ENCODE measurements at places on chromosomes 16 and 17.
A peak's percentile ranks its signal among the peaks of the same experiment; 100 is the strongest.

- no peak for DNase-seq
These were observed 438 bp upstream of the KCNJ12 start for GRCh38 chr17:21375757-21376080.

DNA sequence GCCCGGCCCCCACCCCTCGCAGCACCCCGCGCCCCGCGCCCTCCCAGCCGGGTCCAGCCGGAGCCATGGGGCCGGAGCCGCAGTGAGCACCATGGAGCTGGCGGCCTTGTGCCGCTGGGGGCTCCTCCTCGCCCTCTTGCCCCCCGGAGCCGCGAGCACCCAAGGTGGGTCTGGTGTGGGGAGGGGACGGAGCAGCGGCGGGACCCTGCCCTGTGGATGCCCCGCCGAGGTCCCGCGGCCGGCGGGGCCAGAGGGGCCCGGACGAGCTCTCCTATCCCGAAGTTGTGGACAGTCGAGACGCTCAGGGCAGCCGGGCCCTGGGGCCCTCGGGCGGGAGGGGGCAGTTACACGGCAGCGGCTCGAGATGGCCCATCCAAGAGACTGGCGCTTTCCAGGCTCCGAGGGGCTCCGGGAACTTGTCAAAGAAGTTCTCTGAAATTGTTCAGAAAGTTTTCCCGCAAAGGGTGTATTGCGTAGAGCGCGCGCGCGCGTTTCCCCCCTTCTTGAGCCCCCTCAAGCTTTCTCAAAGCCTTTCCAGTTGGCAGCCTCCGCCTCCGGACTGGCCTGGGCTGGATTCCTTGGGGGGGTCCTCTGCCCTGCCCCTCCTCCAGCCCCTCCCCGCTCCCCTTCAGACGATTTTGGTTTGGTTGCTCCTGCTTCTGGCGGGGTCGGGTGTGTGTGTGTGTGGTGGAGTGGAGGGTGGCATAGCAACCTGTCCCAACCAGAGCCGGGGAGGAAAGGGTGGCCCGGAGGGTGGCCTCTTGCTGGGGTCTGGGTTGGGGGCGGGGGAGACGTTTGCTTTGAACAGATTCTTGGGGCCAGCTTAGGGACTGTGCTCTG, 504 bp downstream of the ERBB2 start:
- no peak for DNase-seq

DNA sequence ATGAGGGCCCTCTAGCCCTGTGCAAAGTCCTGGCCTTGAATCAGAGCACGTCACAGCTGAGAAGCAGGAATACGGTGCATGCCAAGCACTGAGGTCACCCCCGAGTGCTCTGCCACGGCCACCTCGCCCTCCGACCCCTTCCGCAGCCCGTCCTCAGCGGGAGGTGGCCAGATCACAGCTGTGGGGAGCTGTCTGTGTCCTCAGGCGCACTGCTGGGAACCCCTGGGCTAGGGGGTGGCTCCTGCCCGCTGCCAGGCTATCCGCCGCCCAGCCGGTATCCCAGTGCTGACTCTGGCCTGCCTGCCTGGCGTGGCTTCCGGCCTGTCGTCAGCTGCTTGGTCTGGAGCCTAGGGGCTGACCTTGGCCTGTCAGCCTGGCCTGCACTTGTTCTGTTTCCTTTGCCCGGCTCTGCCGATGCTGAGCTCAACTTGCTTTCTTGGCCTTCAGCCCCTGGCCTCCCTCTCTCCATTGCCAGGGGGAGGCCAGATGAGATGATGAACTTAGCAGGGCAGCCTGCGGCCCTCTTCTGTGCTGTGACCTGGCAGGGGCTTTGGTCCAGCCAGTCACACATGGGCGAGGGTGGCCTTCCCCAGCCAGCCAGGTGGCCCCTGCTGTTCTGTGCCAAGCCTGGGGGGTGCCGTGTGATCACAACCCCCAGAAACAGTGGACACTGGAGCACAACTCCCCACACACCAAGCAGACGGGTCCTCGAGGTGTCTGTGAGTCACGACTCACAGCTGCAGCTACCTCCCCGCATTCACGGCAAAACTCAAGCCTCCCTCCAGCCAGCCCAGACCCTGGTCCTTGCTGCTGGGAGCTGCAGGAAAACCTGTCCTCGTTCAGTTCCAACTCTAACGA, 77.3 kb downstream of the ZDHHC7 start:
- peak; percentile 57 for DNase-seq

- DNase-seq = peak; percentile 48
These were observed 722 bp upstream of the TIMP2 start for GRCh38 chr17:78925662-78926555.

GRCh38 chr17:72527789-72528188, 407.0 kb downstream of the SOX9 start:
- DNase-seq = no peak

GRCh38 chr16:87560428-87561199, 41.7 kb upstream of the JPH3 start:
- DNase-seq = no peak

GRCh38 chr16:58685084-58685449, 497 bp upstream of the SLC38A7 start:
- DNase-seq = no peak

- no peak for DNase-seq
These were observed 1.0 kb upstream of the MSI2 start for GRCh38 chr17:57255182-57255775.

DNA sequence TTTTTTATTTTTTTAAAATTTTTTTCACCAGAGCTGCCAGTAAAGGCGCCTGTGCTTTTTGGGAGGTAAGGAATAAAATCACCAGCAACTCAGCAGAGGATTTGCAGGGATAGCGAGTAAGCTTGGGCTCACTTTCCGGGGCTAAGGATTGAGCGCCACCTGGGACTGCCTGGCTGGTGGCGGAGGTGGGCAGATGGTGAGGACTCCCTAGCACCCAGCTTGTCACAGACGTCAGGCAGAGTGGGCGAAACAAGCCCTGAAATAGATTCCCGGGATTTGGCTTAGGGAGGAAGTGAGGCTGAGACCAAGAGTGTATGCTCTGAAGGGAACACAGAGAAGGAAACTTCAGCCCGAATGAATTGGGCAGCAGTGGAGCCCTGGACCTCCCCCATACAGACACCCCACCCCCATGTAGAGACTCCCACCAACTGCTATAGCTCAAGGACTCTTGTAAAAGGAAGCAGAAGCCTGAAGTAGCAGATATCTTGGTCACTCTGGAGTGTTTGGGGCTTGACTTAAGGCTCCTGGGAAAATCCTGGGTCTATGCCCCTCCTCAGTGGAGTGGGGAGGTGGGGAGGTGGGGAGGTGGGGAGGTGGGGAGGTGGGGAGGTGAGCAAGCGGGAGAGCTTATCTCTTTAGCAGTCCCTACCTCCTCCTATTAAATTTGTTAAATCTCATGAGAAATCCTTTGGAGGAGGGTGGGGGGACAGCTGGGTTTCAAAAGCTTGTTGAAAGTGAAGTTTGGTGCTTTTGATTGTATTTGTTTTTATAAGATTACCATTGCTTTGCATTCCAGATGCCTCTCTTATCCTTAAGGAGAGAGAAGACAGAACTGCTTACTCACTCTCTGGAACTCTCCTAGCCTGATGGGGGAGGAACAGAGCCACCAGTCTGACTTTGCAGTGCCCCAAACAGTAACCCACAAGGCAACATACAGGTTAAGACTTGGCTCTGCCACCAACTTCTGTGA, 8.2 kb downstream of the ARL4D start:
- DNase-seq = peak; percentile 74

- DNase-seq = no peak
These were observed 4.9 kb upstream of the HIGD1B start for GRCh38 chr17:44842748-44843147.

GRCh38 chr17:62696256-62696655, 68.8 kb downstream of the MRC2 start:
- DNase-seq = no peak

DNA sequence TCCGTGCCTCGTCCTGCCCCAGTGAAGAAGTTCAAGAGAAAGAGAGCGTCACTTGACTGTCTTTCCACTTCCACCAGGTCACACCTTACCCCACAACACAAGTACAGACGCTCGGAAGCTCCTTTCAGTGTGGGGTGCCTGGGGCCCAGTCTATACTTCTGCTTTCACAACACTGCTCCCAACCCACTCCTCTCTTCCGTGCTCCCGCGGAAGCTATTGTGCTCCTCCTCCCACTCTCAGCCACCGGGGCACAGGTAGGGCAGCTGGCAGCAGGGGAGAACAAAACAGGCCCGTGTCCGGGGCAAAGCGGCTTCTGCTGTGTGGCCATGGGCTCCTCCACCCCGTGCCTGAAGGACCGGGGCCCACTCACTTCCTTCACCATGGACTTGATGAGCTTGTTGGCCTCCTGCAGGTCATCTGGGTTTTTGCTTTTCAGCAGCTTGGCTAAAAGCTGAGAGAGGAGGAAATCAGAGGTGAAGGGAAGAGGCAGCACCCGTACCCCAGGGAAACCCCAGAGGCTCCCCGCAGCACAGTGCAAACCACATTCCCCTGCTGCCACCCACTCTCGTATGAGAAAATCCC, 18.9 kb downstream of the GGA3 start:
- DNase-seq = no peak

GRCh38 chr17:42548070-42548837, 4.5 kb upstream of the HSD17B1 start:
- no peak for DNase-seq

GRCh38 chr17:78143214-78144146, 2.7 kb upstream of the C17orf99 start:
- DNase-seq = no peak

DNA sequence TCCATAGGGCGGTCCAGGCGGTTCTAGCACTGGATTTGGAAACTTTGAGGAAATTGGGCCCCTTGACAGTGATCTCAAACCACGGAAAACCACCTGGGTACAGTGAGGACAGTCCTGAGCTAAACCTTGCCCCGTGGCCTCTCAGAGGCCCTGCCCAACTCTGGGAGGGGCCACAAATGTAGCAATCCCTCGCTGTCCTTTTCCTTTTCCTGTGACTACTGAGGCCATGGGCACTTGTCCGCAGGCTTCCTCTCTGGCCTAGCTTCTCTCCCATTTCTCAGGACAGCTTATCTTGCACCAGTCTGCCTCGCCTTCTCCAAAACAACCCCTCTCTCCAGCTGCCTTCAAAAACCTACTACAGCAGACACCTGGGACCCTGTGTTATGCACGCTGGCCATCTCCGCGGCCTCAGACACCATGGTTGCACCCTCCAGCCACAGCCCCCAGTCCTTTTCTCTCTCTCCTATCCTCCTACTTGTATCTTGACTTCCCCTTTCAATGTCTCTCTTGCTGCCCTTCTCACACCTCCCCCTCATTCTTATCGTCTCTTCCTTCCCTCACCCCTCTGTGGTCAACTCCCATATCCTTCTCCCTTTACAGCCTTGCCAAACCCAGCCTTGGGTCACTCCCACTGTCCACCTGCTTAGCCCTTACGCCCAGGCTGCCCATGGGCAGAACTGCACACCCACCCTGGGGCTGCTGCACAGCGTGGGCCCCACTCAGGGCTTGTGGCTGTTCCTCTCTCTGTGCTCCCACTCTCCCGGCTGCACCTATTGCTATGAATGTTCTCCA, 7.6 kb downstream of the SCPEP1 start:
- peak; percentile 73 for DNase-seq

GRCh38 chr17:48036693-48037035, 933 bp downstream of the COPZ2 start:
- no peak for DNase-seq

GRCh38 chr17:21174186-21174585, 39.8 kb downstream of the TMEM11 start:
- DNase-seq = no peak

GRCh38 chr16:53905028-53905427, 201.1 kb downstream of the FTO start:
- no peak for DNase-seq

- DNase-seq = no peak
These were observed 65.1 kb downstream of the SOCS1 start for GRCh38 chr16:11190588-11191560.

DNA sequence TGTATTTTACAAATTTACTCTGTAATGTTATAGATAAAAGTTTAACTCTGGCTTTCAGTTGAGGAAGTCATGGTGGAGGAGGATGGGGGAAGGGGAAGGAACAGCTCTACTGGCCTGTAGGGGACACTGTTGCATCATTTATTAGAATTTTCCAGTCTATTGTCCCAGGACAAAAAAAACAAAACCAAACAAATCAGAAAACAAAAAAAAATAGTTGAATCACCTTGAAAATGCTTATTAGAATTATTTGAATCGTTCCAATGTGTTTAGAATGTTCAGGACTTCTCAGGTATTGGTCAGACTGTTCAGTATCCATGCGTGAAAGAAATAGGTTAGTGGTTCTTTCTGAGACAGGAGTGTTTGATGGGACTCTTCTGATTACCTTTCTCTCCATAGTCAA, 242.0 kb downstream of the FTO start:
- DNase-seq = no peak

DNA sequence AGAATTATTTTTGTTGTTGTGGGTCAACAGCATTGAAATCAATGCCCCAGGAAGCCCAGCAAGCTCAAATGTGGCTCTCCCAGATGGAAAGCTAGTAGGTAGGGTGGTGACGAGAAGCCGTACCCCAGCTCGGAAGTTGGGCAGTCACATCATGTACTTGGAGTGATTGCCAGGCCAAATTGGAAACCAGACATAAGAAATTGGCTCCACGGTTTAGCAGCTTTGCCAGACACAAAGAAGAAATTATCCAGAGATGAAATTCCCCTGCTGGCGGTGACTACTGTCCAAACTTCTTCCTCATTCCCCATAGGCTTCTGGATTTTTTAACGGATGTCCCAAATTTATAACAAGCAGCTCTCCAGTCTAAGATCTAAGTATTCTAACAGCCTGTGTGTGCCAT, 95.9 kb downstream of the OR1D5 start:
- no peak for DNase-seq

- no peak for DNase-seq
These were observed 1.5 kb upstream of the PCYT2 start for GRCh38 chr17:81912441-81913309.

GRCh38 chr17:29032857-29033197, 10.1 kb upstream of the PIPOX start:
- no peak for DNase-seq

DNA sequence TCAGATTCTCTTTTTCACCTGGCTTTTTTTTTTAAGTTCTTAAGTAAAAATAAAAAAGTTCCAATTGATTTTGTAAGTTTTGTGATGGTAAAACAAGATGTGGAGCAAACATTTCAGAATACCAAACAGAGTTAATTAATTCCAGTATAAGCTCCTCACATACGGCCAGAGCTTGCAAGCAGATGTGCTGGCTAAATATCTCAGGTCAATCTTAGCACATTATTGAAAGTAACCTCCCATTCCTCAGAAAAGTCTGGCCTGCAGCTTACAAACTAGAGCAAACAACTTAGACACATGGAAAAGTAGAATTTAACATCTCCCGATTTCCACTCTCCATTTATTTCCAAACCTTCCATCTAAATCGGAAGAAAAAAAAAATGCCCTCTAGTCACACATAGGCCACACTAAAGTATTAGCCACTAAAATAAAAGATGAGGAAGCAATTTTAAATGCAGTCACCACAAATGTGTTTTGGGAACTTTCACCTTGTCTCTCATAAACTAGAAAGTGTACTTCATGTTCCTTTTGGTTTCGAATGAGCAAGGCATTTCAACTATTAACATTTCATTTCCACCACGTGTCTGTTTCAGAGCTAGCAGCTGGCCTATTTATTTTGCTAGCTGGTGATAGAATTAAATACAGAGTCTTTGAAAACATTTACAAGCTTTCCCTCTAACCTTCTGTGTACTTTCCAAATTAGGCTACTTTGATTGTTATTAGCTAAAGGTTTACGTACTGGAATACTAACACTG, 143.3 kb downstream of the STX8 start:
- no peak for DNase-seq

- no peak for DNase-seq
These were observed 148.5 kb upstream of the WSCD1 start for GRCh38 chr17:5921512-5922282.

GRCh38 chr17:48143629-48144028, 36.1 kb downstream of the SNX11 start:
- no peak for DNase-seq

- no peak for DNase-seq
These were observed 5.8 kb downstream of the THRA start for GRCh38 chr17:40068584-40068916.

All from posterior cingulate gyrus (tissue), 11 donors.